ENCODE measurements at places on chromosomes 12 and 14.

GRCh38 chr12:13192719-13193118, 3.8 kb upstream of the EMP1 start:
- no peak for DNase-seq

GRCh38 chr14:69701291-69701690, 65.7 kb upstream of the SRSF5 start:
- no peak for DNase-seq

DNA sequence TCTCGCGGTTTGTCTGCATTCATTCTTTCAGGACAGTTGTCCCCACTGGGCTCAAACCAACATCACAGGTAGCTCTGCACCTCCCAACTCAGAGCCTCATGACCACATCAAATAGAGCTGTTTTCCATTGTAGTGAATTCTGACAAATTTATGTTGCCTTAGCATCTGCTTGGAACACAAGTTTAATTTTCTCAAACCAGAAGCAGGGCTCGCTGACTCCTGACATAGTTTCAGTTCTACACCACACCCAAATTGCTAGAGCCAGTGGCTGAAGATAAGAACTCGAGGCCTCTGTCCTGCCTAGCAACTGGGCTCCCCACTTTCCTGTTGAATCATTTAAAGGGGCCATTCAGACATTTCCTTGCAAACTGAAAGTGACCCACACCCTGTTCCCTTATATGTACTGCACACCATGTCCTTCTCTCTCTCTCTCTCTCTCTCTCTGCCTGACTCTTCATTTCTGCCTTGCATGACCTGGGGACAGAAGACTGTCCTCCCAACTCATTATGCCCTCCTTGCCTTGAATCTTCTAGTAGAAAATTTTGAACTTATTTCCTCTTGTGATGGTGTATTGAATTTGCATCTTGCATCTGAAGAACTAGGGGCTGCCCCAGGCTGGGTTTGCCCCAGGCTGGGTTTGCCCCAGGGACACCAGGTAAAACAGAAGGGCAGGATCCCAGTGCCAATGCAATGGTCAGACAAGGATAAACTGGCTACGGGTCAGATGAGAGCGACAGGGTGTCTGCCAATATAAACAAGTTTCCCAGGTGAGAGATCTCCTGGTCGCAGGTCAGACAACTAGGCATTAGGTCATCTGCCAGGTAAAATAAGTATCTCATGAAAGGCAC, 9.7 kb upstream of the WSCD2 start:
- DNase-seq: no peak

DNA sequence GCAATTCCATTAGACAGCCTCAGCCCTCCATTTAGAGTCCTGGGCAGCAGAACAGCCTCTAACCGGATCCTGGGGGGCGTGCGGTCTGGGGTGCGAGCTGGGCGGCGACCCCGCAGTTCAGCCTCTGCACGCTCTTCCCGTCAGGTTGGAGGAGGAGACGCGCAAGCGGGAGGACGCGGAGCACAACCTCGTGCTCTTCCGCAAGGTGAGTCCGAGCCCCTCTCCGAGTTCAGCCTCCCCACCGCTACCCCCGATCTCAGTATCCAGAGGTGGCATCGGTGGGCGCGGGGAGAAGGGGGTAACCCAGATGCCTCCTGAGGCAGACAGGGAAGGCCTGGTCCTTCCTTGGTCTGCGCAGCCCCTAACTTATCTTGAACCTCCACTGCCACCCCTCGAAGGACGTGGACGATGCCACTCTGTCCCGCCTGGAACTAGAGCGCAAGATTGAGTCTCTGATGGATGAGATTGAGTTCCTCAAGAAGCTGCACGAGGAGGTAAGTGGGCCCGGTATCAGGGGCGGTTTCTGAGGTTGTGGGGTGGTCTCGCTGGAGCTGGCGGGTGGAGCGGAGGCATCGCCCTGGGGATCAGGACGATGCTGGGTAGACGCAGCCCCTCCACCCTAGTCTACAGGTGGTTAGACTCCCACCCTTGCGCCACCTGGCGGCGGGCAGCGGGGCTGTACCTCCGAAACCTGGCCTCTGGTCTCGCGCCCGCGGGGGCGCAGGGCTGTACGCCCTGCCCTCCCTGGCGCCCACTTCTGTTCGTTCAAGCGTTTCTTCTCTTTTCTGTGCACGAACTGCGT, 1.3 kb downstream of the PRPH start:
- peak; percentile 32 for DNase-seq

- no peak for DNase-seq
These were observed 934.4 kb downstream of the AACS start for GRCh38 chr12:125999628-126000027.

DNA sequence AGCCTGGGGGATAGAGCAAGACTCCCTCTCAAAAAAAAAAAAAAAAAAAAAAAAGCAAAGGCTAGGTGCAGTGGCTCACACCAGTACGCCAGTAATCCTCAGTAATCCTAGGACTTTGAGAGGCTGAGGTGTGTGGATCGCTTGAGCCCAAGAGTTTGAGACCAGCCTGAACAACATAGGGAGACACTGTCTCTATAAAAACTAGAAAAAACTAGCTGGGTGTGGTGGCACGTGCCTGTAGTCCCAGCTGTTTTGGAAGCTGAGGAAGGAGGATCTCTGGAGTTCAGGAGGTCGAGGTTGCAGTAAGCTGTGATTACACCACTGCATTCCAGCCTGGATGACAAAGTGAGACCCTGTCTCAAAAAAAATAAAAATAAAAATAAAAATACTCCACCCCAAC, 8.9 kb upstream of the RBM25 start:
- no peak for DNase-seq

DNA sequence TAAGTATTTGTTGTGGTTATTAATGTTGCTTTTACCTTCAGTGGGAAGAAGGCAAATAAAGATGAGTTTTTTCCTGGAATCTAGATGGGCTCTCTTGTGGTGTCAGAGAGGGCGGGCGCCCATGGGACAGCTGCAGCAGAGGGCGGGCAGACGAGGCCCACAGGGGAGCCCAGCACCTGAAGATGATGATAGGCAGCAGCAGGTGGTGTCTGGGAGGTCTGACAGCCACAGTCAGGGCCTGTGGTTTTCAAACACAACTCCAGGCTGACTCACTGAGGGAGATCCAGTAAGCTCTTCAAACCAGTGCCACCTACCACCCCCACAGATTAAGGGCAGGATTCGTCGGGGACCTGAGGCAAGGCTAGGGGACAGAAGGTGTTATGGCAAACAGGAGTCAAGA, 42.8 kb downstream of the NKX2-1 start:
- DNase-seq: no peak

DNA sequence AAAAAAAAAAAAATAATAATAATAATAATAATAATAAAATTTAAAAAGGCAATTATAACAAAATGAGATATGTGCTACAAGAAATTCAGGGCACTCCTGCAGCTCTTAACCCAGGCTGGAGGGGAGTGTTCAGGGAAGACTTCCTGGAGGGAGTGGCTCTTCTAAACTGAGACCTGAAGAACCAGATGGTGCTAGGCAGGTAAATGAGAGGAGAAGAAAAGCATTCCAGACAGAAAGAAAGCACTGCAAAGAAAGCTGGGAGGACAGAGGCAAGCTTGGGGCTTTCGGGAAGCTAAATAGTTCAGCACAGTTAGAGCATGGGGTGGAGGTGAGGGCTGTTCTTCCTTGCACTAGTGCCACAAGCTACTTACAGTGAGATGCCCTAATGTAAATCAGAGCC, 9.9 kb upstream of the SRSF9 start:
- no peak for DNase-seq

GRCh38 chr12:96020314-96021003, 14.9 kb downstream of the LTA4H start:
- no peak for DNase-seq

GRCh38 chr14:94173885-94174603, at the start of gene PPP4R4:
TSS of gene PPP4R4 (plus strand) at chr14:94174322. CDS start at chr14:94174466, 144 bp downstream.
- peak; percentile 77 for DNase-seq

GRCh38 chr12:126147321-126147720, 1082.1 kb downstream of the AACS start:
- DNase-seq: no peak

DNA sequence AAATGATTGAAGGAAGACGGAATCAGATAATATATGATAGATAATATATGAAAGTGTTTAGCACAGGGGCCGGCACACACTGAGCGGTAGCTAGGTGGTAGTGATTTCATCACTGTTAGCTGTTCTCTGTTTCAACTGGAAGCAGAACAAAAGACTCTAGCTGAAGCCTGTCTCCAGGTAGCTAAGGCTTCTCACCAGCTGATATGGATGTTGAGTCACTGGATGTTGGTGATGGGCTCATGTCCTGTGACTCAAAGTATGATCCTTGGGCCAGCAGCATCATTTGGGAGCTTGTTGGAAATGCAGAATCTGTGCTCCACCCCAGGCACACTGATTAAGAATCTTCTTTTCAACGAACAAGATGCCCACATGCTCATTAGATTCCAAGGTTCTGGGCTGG, 21.7 kb upstream of the KCNA5 start:
- DNase-seq: no peak

DNA sequence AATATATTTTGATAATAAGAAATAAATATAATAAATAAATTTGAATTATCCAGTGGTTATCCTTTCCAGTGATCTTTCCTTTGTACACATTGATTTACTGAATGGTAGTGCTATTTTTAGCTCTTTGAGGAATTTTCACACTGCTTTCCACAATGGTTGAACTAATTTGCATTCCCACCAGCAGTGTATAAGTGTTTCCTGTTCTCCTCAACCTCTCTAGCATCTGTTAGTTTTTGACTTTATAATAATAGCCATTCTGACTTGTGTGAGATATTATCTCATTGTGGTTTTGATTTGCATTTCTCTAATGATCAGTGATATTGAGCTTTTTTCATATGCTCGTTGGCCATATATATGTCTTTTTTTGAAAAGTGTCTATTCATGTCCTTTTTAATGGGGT, 333.7 kb downstream of the RAD51B start:
- DNase-seq: no peak

- DNase-seq: no peak
These were observed 65.1 kb downstream of the CRADD start for GRCh38 chr12:93742110-93742934.

- DNase-seq: no peak
These were observed 19.8 kb upstream of the ZNF740 start for GRCh38 chr12:53160673-53161072.

DNA sequence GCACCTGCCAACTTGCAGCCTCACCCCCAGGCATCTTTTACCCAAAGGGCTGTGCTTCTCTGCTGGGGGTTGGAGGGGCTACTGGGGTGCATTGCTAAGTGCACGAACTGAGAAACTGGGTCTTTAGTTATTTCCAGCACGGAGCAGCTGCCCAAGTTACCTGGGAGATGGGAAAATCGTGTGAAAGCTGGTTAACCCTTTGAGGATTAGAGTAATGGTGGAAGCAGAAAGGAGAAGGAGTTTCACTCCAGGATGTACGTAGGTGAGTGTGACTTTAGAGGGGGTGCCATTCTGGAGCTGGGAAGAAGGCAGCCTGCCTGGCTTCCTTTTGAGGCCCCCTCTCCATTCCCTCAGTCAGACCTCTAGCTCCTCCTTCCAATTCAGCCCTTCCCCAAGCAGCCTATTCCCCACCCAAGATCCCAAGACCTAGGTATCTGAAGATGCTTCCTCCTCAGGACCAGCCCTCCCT, 1.0 kb upstream of the ADCY6 start:
- DNase-seq: no peak

GRCh38 chr14:52485350-52485960, 66.8 kb downstream of the TXNDC16 start:
- DNase-seq: no peak

GRCh38 chr12:85775091-85775490, 61.1 kb downstream of the RASSF9 start:
- no peak for DNase-seq

DNA sequence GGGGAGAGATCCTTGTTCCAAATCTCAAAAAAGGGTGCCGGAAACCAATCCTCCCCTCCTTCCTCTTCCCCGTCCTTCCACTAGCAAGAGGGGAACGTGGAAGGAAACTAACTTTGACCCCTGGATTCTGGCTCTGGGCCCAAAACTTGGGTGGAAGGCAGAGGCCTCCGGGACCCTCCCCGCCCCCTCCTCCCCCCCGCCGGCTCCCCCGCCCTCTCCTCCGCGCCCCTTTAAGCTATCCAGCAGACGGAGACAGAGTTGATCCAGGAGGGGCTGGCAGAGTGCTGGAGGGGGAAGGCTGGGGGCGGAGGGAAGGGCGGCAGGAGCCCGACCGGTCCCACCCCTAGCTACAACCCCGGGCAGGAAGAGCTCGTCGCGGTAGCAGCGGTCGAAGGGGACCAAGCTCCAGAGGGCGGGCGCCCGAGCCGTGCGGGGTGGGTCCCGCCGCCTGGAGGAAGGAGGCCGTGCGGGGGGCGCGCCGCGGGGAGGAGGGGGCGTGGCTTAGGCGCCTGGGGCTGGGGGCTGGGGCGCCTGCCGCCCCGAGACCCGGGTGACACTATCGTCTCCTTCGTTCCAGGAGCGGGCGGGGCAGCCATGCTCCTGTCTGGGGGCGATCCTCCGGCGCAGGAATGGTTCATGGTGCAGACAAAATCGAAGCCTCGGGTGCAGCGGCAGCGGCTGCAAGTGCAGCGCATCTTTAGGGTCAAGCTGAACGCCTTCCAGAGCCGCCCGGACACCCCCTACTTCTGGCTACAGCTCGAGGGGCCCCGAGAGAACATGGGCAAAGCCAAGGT, at the start of gene NYNRIN:
TSS of gene NYNRIN (plus strand) at position 351 of the 794 bp plus-strand sequence. CDS start at position 595, 244 bp downstream.
- DNase-seq: no peak

- DNase-seq: no peak
These were observed 67.3 kb upstream of the FUT8 start for GRCh38 chr14:65345266-65345665.

GRCh38 chr12:108253540-108253939, 85.6 kb downstream of the CMKLR1 start:
- no peak for DNase-seq

DNA sequence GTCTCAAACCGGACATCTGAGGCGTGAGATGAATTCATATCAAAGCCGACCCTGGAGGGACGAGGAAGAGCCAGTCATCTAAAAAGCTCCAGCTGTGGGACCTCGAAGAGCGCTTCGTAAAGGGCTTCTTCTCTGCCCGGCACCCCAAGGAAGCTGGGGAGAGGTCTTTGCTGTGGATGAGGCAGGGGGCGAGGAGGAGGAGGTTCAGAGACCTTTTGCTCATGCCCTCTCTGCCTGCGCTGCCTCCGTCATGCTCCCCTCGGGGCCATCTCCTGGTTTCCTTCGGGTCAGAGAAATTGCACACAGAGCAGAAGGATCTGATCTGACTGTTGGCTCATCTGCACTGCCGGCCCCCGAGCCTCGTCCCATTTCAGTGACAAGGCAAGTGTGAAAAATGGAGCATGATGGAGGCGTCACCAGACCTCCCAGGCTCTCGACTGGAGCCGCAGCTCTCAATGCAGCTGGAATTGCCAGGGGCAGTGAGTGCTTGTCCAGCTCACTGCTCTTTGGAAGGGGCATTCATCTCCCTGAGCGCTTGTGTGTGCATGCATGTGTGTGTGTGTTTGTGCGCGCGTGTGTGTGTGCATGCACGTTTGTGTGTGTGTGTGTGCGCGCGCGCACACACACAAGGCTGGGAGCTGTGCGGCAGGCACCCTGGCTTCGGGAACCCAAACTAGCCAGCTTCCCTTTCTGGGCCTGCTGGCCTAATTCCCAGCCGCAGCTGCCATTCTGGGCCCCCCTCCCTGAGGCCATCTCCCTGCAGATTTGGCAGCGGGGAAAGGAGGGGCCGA, 9.2 kb downstream of the CABP1 start:
- DNase-seq: no peak
